ENCODE measurements at places on chromosomes 5 and 9.

DNA sequence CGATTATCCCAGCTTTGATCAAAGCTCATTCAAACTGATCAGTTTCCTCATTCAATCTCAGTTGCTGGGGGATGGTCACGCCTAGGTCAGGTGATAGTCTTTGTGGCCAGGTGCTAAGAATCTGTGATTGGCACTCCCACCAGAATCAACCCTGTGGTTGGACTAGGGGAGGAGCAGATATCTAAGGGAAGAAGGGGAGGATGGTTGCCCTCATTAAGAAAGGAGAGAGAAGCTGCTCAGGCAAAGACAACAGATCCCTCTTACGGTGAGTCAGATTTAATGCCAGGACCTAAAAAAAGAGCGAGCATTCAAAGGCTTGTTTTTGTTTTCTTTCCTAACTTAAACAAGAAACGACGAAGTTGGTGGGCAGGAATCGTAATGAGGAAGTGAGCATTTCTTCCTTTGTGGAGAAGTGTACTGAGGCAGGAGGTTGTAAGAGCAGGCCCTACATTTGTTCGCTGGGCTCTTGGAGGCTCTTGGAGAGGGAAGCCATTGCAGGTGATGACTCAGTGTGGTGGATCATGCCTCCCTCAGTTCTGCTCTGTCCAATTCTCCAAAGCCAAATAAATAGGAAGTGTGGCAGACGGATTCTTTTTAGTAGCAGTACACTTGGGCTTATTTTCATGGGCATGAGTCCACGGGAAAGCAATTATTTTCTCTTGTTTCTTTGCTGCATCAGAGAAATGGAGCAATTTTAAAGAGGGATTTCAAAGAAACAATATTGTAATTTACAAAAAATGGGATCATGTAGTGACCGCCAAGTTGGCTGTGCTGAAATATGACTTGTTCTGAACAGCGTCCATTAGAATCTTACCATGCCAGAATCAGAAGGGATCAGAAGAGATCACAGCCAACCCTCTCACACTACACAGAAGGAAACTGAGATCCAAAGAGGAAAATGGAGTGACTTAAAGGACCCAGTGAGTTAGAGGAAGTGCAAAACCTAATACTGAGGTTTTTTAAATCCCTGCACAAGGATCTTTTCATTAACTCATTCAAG is 18.7 kb upstream of the TGFBR1 start:
- DNase-seq: peak; percentile 84

GRCh38 chr9:87226896-87227295 is 270.8 kb upstream of the DAPK1 start:
- no peak for DNase-seq

DNA sequence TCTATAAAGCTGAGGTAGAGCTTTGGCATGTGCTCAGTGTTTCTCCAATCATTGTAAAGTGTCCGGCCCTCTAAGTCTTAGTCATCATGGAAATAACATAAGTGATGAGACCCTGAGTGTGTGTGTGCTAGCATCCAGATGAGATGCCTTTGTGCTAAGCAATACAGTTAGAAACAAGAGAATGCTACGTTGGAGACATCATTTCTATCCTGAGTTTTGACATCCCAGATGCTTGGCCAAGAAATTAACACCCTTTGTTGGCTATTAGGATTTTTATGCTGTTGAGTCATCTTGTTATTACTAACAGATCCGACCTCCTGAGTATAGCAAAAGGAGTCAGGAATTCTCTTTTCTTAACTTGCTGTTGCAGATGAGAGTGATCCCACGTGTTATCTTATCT is 508.0 kb downstream of the GADD45G start:
- DNase-seq: no peak

DNA sequence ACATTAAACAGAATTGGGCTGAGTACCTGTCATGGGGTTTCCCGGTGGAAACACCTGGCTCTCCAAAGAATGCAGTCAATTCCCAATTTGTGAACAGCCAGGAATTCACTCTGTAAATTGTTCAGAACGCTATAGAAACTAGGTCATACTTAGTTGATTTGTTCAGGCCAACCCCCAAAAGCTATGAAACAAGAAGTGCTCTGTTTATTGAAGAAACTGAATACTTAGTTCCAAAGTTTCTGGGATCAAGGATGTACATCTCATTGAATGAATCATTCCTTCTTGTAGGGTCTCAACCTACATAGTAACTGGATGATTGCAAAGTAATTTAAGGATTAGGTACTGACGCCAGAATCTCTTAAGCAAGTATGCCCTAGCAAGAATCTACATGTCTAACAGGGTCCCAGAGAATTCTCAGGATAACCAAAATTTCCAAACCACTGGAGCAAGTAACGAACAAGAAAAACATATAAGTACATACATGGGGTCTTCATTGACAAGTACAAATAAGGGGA is 659 bp upstream of the TUSC1 start:
- no peak for DNase-seq

- DNase-seq: no peak
These were observed 31.9 kb downstream of the NEUROG1 start for GRCh38 chr5:135503871-135504270.

Measured in Daoy (cell line).